Tongue (tissue), 3 donors: ENCODE measurements at places on chromosomes 2 and 18.

DNA sequence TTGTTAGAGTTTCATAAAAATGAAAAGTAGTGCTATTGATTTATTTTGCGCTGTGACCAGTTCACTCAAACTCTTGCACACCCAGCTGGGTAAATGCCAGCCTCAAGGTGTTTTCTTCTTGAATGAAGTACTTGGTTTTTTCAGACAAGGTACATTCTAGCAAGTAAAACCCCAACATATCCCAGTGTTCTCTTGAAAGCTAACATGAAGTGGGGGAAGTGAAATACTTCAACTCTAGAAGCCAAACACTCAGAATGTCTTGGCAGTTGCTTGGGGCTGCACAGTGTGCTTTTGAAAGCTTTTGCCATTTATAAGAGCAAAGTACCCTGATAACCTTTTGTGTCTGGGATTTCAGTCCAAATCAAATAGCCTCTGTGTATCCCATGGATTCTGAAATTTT lies 13.4 kb downstream of the NPAS2 start:
- DNase-seq, result no peak

GRCh38 chr18:65922103-65922502 lies 171.3 kb downstream of the CDH7 start:
- DNase-seq, result no peak

- DNase-seq, result peak; percentile 83
Measured at GRCh38 chr2:235263205-235264120, 230.4 kb upstream of the AGAP1 start.

DNA sequence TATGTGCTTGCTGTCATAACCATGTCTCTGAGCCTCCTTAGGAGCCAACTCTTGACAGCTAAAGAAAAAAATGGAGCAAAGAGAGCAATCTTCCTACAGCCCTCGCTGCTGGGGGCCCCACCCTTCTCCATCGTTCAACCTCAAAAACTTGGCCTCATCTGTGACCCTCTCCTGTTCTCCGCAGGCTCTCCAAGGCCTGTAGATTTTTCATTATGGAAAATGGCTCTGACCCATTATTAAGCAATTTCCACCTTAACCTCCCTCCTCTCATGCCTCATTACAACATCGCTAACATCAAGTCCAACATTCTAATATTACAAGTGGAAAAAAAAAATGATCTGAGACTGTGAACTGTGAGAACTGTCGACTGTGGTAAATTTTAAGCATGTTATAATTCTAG lies 98.7 kb downstream of the SLC8A1 start:
- peak; percentile 36 for DNase-seq

DNA sequence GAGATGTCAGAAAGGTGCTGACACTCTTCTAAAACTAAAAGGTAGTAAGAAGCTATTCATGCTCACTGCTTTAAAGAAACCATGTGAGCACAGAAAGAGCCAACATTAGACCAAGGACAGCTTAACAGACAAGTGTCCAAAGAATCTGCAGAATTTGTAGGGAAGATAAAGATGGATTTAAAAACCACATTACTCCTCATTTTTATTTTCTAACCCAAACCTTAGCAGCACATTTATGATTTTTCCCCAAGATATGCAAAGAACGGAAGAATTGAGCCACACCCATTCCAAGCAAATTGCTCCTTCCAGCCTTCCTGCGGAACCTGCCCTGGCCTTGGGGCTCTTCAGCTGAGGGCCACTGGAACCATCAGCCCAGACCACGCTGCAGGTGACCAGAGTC lies 26.9 kb downstream of the MBP start:
- no peak for DNase-seq

- DNase-seq, result peak; percentile 63
Measured at GRCh38 chr2:23926290-23926749, 603 bp downstream of the ATAD2B start.

DNA sequence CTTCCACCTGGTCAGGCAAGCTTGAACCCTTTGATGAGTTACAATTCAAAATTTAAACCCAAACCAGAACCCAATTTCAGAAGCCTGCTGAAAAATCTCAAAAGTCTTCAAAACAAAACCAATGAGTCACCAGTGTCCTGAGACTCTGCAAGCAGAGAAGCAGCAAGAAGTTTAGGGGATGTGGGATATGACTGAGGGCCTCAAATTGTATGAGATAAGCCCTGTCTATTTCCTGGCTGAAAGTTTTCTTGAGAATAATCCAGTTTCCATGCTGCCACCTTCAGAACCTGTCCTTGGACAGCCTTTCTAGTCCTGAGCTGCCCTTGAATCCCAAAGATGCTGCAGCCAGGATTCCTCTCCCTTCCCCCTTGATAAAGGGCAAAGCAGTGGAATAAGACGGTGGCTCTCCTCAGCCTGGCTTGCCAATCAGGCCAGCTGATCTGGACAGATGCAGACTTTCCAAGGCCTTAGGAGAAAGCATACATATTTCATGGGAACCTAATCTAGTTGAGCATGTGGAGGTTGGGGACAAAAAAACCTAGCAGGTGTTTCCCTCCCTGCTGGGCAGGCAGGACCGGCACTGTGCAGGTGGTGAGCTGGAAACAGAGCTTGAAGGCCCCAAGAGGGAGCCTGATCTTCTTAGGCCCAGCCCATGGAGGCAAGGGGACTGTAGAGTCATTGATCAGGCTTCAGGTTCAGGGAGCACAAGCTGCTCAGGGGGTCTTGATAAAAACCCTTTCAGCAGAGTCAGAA lies 278.0 kb upstream of the MGAT5 start:
- DNase-seq, result no peak

GRCh38 chr18:2336690-2337392 lies 234.5 kb downstream of the METTL4 start:
- no peak for DNase-seq

DNA sequence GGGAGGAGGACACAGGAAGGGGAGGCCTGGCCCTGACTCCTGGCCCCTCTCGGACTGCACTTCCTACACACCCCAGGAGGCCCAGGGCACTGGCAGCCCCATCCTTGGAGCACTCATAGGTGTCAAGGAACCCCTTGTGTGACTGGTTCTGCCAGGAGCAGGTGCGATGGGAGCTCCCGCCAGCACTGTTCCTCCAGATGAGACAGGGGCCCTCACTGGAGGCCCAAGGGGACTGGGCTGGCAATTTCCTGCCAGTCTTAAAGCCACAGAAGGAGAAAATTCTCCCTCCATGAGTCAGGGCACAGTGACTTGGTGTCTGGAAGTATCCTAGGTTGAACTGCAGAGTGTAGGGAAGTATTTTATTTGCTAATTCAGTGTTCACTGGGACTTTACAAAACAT lies 42.8 kb upstream of the MAL start:
- no peak for DNase-seq

DNA sequence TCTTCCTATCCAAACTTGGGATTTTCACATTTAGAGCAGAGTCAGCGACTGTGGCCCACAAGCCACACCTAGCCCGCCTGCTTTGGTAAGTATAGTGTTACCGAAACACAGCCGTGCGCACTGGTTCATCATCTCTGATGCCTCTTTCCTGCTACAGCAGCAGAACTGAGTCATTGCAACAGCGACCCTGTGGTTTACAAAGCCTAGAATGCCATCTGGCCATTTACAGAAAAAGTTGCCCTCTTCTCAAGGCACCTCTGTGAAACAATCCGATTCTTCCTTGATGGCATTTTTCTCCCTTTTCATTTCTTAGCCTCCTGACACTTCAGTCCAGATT lies 10.7 kb upstream of the IAH1 start:
- no peak for DNase-seq

- no peak for DNase-seq
Measured at GRCh38 chr18:72468021-72468710, 76.0 kb downstream of the CBLN2 start.

DNA sequence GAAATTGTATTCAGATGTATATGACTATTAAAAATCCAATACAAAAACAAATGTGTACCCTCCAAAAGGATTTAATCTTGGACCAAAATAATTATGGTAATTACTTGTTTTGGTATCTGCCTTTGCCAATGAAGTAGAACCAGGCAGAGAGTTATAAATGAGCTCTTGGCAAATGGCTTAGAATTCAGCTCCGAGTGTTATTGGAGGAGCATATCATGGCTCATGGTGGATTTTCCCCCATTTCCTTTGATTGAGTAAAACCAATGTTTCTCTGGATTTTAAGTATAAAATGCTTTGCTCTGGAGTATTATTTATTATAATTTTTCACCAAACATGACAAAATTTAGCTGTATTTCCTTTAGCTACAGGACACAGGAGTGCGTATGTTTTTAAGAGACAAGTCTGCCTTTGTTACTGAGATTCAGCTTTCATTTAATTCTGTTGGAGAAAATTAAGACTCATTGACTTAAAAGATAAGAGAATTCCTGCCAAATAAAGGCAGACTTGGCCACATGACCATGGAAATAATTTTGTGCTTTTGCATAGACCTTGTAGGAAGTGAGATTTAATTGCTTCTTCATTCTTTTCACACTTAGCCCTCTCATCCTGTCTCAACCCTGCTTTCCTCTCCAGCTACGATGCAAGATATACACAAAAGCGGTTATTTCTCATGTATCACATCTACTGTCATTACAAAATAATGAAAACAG lies 281.0 kb upstream of the SOX11 start:
- no peak for DNase-seq

GRCh38 chr18:11906926-11907874 lies 917 bp downstream of the MPPE1 start:
- DNase-seq, result peak; percentile 12

GRCh38 chr18:26656944-26657536 lies 108.7 kb upstream of the KCTD1 start:
- DNase-seq, result peak; percentile 83

DNA sequence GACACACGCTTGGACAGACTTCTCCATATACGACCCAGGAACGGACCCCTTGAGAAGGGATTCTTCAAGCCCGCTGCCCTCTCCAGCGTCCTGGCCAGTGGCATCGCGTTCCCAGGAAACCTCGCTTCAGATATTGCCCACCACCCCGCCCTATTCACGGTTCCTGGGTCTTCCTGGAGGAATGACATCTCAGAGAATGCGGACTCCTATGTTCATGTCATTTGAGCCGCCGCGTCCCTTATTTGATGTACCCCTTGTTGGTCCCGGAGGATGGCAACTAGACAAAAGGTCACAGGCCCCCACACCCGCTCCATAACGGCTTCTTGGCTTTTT lies 588 bp upstream of the CCDC93 start:
- no peak for DNase-seq

- no peak for DNase-seq
Measured at GRCh38 chr2:234669621-234670020, 172.7 kb upstream of the ARL4C start.

DNA sequence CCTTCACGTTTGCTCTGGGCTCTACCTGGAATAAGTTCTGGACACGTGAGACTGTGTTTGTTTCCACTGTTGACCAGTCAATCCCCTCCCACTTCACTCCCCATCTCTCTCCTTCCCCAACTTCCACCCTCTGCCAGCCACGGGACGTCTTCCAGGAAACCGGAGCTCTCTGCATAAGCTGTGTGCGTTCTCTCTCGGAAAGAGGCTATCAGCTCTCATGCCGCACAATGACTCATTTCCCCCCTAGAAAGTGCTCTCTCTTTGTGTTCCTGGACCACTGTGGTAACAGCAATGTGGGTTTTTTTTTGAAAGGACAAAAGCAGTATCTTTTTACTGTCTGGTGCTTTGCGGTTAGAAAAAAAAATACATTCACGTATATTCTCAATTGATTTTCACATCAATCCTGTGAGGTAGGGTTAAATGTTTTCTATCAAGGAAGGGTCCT lies 10.2 kb downstream of the PROKR1 start:
- DNase-seq, result peak; percentile 38

- no peak for DNase-seq
Measured at GRCh38 chr18:2515908-2516625, 55.2 kb downstream of the METTL4 start.

- no peak for DNase-seq
Measured at GRCh38 chr18:12862467-12862866, 21.6 kb downstream of the PTPN2 start.

- no peak for DNase-seq
Measured at GRCh38 chr2:173734797-173735196, 230.4 kb downstream of the SP3 start.

GRCh38 chr18:44927127-44927849 lies 246.6 kb downstream of the SETBP1 start:
- DNase-seq, result no peak

- peak; percentile 98 for DNase-seq
Measured at GRCh38 chr2:65432227-65433190, at the start of gene SPRED2. TSS of gene SPRED2 (minus strand) at chr2:65432599. CDS start at chr2:65431987, 612 bp downstream.

DNA sequence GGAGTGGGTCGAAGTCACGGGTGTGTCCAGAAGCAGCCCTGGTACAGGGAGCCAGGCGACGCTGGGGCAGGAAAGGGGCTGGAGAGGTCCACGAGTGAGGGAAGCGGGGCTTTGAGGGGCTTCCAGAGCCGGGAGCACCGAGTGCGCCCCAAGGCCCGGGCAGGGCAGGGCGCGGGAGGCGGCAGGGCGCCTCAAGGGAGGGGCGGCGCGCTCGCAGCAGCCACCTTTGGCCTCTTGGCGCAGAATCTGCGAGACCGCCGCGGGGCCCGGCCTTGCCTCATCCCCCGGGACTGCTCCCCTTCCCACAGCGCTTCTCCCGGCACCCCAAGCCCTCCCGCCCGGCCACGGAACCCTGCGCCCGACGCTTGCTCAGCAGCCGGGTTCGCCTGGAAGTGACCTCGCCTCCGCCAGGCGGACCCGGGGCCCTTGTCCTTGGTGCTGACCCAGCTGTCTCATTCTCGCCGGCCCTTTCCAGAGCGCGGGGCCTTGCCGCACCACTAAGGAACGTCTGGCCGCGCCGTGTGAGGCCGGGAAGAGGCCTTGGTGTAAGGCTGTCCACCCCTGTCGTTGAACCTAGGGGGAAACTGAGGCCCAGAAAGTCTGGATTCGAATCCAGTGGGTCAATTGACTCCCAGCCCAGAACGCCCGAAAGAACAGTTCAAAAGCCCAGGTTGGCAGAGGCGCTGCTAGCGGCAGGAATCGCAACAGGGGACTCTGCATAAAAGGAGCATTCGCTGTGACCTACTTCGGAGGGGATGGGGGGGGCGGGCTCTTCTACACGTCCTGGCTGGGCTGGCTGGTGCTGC lies 584 bp upstream of the DNER start:
- peak; percentile 77 for DNase-seq

GRCh38 chr2:207952564-207953345 lies 72.6 kb downstream of the PLEKHM3 start:
- DNase-seq, result peak; percentile 8
